ENCODE measurements at places on chromosomes 4 and X.

GRCh38 chr4:156889616-156890594, 81.7 kb downstream of the PDGFC start:
- peak; percentile 56 for DNase-seq

DNA sequence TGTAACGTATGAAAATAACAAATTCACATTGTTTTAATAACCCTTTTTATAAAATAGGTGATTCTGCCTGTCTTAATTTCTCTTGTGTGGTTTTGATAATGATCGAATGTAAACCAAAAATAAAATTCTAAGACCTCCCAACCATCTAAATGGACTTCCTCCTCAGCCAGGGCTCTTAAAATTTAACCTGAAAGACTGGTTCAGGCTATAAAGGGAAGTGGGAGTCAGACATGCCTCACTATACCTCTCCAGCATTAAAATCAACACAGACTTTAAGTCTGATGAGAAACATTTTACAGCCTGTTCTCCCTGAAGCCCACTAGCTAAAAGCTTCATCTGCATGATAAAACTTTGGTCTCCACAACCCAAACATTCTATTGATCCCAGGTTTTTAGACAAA, 97.6 kb upstream of the STIM2 start:
- no peak for DNase-seq

DNA sequence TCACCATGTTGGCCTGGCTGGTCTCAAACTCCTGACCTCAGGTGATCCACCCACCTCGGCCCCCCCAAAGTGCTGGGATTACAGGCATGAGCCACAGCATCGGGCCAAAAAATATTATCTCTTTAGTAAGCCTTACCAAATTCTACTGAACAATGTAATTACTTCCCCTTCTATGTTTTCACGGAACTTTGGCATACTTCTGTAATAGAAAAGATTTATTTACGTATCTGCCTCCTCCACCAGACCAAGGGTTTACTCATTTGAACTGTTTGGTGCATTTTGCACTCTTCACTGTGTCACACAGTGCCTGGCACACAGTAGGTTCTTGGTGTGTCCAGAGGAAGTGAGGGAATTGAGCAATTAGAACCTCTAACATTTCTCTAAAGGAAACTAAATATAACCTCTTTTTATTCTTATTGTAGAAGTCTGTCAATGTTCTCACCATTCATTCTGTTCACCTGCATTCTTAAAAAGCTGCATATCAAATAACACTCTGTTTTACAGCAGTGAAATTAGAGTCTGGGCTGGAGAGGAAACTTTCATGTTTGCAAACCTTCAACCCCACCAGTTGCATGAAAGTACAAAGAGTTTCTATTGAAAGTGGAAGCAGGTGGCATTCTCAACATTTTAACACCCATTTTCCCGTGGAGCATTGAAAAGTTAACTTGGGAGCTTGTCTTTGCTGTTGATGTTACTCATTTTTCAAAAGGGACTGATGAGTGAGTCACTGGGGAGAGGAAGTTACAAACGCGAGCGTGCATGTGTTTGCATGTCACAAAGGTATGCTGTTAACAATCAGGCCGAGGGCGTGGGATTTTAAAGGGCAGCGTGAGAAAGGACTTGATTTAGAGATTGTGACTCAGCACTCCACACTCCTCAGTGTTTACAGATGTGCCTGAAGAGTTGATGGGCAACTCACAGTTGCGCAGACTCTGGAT, 314.1 kb downstream of the STK32B start:
- peak; percentile 9 for DNase-seq

DNA sequence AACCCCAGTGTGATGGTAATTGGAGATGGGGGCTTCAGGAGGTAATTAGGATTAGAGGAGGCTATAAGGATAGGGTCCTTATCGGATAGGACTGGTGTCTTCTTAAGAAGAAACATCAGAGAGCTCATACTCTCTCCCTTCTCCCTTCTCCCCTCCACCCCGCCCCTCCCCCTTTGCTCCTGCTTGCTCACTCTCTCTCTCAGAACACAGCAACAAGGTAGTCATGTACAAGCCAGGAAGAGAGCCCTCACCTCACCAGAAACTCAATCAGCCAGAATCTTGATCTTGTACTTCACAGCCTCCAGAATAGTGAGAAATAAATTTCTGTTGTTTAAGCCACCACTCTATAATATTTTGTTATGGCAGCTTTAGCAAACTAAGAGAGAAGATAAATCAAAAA, 4.5 kb downstream of the DDX60L start:
- no peak for DNase-seq

DNA sequence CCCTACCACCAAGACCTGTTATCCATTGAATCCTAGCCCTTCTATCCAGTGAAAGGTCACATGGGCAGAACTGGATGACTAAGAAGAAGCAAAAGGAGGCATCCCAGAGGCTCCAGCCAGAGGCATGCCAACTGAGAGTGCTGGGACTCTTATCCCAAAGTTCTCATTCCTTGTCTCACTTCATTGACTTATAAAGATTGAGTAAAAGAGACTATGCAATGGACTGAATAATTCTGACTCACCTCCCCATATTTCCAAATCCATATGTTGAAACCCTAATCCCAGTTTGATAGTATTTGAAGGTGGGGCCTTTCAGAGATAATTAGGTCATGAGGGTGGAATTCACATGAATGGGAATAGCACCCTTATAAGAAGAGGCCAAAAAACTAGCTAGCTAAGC, 131.4 kb downstream of the COL25A1 start:
- no peak for DNase-seq

DNA sequence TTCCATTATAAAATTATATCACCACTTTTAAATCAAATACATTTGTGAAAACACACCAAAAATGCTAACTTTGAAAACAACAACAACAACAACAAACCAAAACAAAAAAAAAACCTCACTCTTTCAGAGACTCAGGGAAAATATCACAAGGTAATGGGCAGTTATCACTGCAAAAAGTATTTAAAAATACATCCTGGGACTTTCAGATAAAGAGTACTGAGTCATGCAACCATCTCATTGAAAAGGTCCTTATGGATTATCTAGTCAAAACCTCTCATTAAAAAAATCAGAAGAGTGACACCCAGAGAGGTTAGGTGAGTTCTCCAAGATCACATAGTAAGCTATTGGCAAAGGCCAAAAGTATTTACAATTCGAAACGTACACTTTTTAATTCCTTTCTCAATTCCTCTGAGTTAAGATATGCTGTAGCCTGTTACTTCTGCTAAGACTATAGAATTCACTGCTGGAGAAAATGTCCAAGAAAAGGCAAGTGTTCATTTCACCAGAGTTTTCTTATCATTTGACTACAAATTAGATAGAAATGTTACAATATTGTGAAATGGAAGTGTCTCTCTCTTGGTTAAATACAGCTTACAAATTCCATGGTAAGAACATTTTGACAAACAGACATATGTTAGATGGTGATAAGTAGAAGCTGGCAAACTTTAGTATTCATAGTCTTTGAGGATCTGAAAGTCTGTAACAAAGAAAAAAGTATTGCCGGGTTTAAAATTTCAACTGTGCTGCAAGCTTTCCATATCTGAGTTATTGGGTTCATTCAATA, 9.3 kb downstream of the STX18 start:
- no peak for DNase-seq

DNA sequence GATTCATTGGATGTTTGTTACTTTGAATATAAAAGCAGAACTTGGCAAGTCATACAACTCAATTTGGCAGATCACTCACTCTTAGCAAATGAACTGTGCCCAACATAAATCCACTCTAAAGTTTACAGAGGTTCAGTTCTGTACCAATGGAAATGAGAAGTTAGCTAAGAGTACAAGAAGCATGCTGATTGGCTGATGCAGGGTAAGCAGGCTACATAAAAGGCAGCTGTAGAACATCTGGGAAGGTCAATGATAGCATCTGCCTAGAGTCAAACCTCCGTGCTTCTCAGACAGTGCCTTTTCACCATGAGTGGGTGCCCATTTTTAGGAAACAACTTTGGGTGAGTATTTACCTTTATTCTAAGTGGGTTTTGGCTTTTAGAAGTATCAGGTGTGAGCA, at the start of gene TDO2:
TDO2 (plus strand) TSS at position 244 of the 400 bp plus-strand sequence; CDS start at position 307, 63 bp downstream.
- DNase-seq = no peak

GRCh38 chrX:148337873-148338272, 162.5 kb upstream of the AFF2 start:
- no peak for DNase-seq

DNA sequence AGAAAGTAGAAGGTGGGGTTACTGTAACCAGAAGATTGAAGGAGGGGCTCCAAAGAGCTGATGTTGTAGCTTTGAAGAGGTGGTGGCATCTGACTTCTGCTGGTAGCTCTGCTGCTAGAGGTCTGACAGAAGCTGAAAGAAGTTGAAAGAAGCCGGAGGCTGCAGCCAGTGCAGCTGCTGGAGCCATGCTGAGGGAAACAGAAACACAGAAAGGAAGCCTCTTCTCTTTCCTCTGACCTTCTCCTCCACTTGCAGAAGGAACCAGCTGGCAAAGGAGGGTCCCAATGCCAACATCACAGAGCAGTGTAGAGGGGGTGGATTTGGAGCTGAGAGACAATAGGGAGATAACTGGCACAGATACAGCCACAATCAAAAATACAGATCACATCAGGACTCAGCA, 89.3 kb upstream of the HHIP start:
- no peak for DNase-seq

DNA sequence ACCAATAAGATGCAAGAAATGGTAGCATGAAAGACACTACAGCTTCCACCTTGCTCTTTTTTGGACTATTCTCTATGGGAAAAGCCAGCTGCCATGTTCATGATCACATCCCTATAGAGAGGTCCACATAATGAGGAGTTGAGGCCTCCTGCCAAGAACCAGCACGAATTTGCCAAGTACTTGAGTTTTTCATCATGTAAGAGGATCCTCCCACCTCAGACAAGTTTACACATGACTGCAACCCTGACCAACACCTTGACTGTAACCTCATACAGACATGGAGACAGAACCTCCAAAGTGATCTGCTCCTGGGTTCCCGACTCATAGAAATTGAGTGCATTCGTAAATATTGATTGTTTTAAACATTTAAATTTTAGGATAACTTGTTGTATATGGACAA, 135.2 kb upstream of the TSPAN5 start:
- DNase-seq = no peak

DNA sequence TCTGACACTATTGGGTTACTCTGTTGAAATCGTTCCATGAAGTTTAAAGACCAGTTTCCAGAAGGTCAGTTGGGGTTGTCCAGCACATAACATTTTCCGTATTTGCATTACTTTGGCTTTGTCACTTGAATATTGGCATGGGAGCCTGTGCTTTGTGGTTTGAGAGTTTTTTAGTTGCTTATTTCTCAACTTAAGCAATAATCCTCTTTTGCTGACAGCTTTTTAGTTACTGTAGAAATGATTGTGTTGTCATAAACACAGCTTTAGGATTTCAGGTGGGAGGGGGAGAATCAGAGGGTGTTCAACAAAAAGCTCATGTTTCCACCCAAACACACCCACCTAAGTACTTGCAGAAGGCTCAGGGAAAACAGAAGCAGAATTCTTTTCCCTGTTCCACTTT, 210.7 kb upstream of the TLL1 start:
- DNase-seq = no peak

DNA sequence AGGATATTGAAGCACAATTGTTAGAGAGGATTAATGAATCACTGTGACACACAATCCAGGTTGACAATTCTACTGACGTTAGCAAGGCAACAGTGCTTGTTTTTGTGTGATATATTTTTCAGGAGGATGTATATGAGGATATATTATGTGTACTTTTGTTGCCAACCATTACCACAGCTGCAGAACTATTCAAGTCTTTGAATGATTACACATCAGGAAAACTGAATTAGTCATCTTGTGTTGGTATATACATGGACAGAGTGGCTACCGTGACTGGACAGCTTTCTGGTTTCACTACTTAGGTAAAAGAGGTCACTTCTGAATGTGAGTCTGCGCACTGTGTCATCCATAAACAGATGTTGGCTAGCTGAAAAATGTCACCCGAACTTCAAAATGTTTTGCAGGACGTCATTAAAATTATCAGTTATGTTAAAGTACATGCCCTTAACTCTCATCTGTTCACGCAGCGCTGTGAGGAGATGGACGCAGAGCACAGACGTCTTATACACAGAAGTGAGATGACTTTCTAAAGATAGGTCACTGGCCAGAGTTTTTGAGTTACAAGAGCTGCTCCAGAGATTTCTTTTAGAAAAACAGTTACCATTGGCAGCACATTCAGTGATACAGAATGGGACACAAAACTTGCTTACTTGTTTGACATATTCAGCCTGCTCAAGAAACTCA, 69.0 kb downstream of the MRPL1 start:
- DNase-seq = no peak

DNA sequence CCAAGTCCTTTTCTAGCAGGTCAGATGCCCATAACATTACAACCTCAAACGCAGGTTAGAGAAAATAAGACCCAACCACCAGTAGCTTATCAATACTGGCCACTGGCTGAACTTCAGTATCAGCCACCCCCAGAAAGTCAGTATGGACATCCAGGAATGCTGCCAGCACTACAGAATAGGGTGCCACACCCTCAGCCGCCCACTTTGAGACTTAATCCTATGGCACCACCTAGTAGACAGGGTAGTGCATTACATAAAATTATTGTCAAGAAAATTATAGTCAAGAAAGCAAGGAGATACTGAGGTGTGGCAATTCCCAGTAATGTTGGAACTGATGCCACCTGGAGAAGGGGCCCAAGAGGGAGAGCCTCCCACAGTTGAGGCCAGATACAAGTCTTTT, 19.9 kb upstream of the TRIM61 start:
- no peak for DNase-seq

- no peak for DNase-seq
These were observed 129.0 kb downstream of the PPP3CA start for GRCh38 chr4:101218346-101218745.

DNA sequence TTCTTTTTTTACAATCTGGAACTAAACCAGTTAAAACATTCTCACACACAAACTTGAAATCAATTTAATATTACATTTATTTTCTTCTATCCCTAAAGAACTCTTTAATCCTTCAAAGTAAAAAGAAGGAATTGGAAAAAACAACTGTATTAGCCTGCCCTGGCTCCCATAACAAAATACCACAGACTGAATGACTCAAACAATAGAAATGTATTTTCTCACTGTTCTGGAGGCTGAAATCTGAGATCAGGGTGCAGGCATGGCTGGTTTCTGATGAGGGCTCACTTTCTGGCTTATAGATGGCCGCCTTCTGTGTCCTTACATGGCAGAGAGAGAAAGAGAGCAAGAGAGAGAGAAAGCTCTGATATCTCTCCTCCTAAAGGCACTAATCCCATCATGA, 149.4 kb downstream of the PDGFRA start:
- no peak for DNase-seq

Data from suppressor macrophage (primary cell).